ENCODE measurements at places on chromosomes 5 and 9.
A peak's percentile ranks its signal among the peaks of the same experiment; 100 is the strongest.

GRCh38 chr5:180553530-180553929, 37.8 kb downstream of the SCGB3A1 start:
- no peak for DNase-seq

DNA sequence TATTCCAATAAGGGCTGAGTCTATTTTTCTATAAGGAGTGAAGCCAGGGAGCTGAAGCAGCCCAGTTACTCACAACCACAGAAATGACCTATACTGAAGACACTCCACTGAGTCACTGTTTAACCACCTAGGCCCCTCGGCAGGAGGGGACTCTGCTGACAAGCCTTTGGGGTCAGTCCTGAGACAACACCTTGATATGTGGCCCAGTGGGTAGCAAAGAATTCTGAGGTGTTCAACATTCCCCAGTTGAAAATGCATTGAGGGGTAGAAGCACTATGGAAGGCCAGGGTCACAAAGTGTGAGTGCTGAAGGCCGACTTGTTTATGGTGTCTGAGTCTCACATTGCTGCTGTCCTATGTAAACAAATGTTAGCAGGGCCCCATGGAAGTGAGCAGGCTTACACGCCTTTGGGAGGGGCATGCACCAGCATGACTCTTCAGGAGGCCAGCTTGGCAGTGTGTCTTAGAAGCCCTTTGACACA, 112.6 kb upstream of the NFIL3 start:
- DNase-seq: peak; percentile 57

DNA sequence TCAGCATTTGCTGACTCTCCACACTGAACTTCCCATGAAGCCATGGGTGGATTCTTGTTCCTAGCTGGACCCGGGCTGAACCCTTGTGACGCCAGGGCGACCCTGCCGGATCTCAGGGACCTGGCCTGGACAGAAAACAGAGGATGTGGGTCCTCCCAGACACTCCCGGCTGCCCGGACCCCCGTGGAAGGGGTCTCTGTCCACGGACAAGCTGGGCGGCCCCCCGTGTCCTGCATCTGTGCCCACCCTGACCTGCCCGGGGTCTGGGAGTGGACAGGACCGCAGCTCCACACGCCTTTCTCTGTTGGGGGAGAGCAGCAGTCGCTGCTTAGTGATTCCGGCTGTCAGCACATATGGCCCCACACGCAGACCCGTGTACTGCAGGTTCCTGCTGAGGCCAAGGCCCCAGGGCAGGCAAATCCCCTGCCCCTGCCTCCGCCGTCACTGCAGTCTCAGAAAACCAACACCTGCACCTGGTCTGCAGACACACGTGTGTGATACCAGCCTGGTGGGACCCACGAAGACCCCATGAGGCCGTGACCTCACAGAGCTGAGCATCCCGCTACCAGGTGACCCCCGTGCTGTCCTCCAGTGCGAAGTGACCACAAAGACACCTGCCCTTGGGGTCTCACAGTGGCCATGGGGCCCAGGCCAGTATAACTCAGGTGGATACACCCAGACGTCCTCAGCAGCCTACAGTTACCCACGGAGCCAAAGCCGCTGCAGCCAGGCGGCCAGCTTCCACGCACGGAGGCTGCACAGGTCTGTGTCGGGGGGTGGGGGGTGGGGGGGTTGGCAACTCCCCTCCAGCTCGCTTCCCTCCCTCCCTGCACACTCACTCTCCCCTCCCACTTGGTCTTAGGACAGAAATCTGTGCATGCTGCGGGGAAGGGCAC, 50.6 kb downstream of the NKD2 start:
- DNase-seq: no peak

DNA sequence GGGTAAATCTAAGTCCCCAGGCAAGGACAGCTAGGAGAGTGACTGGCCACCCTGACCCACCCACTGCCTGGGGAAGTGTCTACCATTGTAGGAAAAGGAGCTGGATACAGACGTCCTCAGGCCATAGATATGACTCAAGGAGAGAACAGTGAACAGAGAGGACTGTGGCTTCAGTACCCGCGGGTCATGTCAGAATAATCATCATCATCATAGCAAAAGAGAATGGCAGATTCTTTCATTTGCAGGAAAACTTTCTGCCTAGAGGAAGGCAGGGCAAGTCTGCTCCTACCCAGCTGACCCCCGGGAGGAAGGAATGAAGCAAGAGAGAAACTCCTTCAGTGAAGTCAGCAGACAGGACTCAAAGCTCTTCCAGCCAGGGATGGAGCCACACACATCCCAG, 52.2 kb upstream of the UBTD2 start:
- no peak for DNase-seq
